Stimulated activated CD8-positive, alpha-beta memory T cell treated with anti-CD3 and anti-CD28 coated beads, Interleukin-4, amount 100 ng/mL, for 1 hour (primary cell): ENCODE measurements at places on chromosomes 5 and 9.

DNA sequence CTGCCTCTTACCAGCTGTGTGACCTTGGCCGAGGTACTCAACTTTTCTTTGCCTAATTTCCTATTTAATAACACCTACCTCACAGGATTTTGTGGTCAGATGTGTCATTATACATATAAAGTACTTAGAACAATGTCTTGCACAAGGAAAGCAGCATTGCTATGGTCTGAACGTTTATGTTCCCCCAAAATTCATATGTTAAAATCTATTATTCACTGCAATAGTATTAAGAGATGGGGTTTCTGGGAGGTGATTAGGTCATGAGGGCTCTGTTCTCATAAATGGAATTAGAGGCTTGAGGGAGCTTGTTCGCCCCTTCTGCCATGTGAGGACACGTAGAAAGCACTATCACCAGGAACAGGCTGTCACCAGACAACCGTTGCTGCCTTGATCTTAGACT is 10.9 kb upstream of the RNF145 start:
- no peak for DNase-seq

- DNase-seq = no peak
These were observed 339.8 kb upstream of the RGMB start for GRCh38 chr5:98433673-98434072.

DNA sequence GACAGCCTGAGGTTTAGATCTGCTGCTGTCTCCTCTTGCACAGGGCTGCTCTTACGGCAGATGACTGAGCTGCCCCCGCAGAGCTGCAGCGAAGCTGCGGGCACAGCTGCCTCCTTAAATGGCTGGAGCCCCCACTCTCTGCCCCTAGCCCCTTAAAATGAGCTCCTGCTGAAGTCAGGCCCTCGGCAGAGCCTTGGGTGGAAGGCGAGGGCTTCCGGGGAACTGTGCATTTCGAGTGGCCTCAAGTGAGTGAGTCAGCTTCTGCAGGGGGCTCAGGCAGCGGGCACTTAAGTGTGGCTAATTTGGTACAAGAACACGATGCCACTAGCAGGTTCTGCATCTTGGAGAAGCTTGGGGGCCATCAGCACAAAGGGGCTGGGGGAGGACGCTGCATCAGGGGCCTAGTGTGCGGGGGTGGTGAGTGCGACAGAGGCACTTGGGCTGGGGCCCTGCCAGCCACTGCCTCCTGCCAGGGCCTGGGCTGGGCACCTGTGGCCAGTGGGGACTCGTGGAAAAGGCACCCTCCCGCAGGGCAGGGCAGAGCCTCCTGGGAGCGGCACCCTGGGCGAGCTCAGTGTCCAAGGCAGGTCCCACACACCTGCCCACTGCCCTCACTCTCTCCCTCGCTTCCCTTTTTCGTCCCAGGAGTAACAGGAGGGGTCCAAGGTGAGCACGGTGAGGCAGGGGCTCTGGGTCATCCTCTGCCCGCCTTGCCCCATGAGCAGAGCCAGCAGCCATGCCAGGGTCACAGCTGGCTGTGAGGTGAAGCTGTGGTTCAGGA is 28.8 kb upstream of the RNU6ATAC start:
- DNase-seq = no peak

DNA sequence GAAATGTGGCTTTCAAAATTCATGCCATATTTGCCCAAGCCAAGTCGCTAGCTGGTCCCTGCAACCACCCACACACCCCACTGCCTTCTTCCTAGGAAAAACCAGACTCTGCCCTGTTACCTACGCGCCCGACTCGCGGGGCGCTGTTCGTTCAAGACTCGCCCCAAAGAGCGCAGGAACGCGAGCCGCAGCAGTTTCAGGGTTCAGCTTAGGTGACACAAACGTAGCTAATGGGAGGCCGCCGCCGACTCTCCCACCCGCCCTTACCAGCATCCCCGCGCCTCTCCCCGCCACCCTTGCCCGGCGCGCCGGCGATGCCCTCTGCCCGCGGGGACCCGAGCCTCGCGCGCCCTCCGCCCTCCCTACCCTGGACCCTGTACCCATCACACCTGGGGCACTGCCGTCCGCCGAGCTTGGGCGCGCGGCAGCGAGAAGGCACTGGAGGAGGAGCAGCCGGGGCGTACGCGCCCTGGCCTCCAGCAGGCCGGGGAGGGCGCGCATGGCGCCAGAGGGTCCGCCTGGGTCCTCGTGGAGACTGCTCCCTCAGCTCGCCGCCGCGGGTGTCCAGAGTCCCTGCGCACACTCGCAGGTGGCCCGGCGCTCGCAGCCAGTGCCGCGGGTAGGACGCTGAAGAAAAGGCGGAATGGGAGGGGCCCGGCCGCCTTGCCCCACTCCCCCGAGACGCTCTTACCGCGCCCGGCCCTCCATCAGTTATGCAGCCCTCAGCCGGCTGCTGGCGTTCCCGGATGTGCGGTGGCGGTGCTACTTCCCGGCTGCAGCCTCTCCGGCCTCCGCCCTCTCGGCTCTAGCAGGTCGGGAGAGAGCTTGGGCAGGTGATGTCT is at the start of gene EMB:
Gene EMB, minus strand, starts transcription at position 638 of the 842 bp plus-strand sequence. Its CDS starts 137 bp downstream, at position 501.
- peak; percentile 68 for DNase-seq
